ENCODE measurements at places on chromosomes 1 and 21.

GRCh38 chr1:223727541-223727940, 15.2 kb downstream of the CAPN2 start:
- no peak overlapping the region for H3K4me3 ChIP-seq
- peak overlapping the region; percentile 91 for H3K27ac ChIP-seq
- peaks cover 31% of the 10 kb centered on the region for H3K36me3 ChIP-seq

GRCh38 chr1:154953611-154954038, 2.3 kb downstream of the PBXIP1 start:
- no peak overlapping the region for H3K4me3 ChIP-seq
- H3K4me1 ChIP-seq, result peaks cover 18% of the 10 kb centered on the region
- no peak overlapping the region for H3K27ac ChIP-seq
- peaks cover 15% of the 10 kb centered on the region for H3K36me3 ChIP-seq

DNA sequence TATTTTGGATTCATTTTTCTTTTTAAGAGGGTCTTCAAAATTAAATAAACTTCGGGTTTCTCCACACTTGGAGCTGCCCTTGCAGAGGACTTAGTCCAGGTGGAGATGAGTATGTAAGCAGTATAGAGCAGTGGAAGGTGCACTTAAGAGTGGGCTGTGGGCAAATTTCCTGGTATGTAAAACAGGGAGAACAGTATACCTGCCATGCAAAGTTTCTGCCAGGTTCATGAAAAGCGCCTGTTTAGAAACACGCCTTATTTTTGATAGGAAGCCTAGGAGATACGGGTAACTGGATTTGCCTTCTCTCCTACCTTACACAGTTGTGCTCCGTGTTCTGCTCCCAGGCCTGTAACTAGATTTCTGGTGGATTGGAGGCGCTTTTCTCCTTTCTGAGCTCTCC, 1.2 kb downstream of the KDM4A start:
- no peak overlapping the region for H3K27ac ChIP-seq
- peak overlapping the region; percentile 9 for H3K4me3 ChIP-seq
- DNase-seq, result no peak
- peaks cover 3% of the 10 kb centered on the region for H3K4me1 ChIP-seq

- H3K4me3 ChIP-seq, result no peak overlapping the region
- no peaks in the 10 kb centered on the region for H3K36me3 ChIP-seq
- H3K27ac ChIP-seq, result no peak overlapping the region
These were observed 108.7 kb downstream of the KCNJ15 start for GRCh38 chr21:38365521-38365920.

- H3K36me3 ChIP-seq, result no peaks in the 10 kb centered on the region
- no peak overlapping the region for H3K4me3 ChIP-seq
- H3K27ac ChIP-seq, result no peak overlapping the region
- H3K27me3 ChIP-seq, result no peaks in the 10 kb centered on the region
These were observed 49.5 kb upstream of the TENT5C start for GRCh38 chr1:117556341-117556740.

DNA sequence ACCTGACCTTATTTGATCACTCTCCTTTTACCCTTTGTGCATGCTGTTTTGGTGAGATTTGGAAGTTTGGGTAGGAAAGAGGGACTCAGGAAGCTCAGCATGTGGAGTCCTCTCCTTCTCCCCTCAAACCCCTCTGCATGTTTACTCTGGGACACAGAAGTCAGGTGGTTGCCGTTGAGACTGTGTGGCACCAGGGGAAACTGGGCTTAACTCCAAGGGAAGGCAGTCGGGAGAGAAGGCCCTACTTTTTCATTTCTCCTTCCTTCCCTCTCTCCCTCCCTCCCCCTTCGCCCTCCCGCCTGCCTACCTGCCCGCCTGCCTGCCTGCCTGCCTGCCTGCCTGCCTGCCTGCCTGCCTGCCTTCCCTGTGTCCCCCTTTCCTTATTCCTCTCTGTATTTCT, 34.8 kb upstream of the TTC22 start:
- no peaks in the 10 kb centered on the region for H3K4me1 ChIP-seq
- no peaks in the 10 kb centered on the region for H3K36me3 ChIP-seq
- H3K27me3 ChIP-seq, result no peaks in the 10 kb centered on the region
- H3K4me3 ChIP-seq, result no peak overlapping the region

All from trophoblast cell (in vitro differentiated cells and primary cell).